ENCODE measurements at places on chromosomes 5 and 9. TPM values are rescaled to one million over a fixed set of nuclear protein-coding genes. Genes with fewer than 3 reads are reported as not detected.

DNA sequence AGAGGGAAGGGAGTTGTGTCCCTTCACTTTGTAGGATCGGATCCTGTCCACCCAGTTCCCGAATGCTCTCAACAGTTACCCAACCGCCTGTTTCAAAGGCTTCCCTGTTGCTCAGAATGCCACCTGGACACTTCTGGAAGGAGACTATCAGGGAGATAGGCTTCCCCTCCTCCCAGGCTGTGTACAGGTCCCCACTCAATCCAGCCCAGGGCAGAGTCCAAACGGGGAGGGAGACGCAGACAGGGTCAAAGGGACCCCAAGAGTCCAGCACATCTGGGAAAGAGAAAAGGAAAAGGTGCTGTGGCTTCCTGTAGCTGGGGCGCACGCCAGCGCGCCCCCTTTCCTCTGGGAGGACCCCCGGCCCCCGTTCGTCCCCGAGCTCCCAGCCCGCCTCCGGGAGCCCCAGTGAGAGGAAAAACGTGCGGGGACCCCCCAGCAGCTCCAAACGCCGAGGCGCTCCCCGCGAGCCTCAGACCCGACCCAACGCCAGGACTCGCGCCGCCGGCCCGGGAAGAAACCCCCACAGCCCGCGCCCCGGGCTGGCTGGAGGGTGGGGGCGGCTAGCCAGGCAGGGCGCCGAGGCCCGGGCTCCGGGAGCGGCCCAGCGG is 640 bp downstream of the SURF4 start:
- peaks cover 59% of the 10 kb centered on the region for H3K4me1 ChIP-seq
- H3K27me3 ChIP-seq = no peaks in the 10 kb centered on the region
- peak overlapping the region; percentile 97 for H3K27ac ChIP-seq
- DNase-seq = no peak

Gene TMOD1
- polyA plus RNA-seq = 3.3 TPM

Gene FSTL4
- polyA plus RNA-seq = 0.23 TPM

Gene PCDHA3
- 0.22 TPM for polyA plus RNA-seq

Gene TMEM174
- not detected for polyA plus RNA-seq

DNA sequence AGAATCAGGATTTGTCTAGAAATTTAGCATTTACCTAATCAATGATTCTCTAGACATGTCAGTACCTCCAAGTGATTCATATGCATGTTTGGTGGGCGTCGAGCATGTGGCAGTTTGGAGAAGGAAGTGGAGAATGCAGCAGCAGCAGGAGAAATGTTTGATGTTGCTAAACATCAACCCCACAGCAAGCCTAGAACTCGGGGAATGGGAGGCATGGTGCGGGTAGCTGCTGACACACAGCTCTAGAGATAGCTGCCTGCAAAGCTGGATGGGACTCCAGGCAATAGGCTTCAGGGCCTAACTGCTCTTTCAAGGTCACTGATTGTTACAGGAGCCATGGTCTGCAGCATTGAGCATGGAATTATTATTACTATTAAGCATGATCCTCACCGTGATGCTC is 137.3 kb downstream of the DOCK8 start:
- no peak overlapping the region for H3K27ac ChIP-seq
- no peak for DNase-seq
- H3K4me3 ChIP-seq = no peak overlapping the region
- no peaks in the 10 kb centered on the region for H3K4me1 ChIP-seq

- no peak overlapping the region for H3K4me3 ChIP-seq
- no peaks in the 10 kb centered on the region for H3K27me3 ChIP-seq
- peaks cover 59% of the 10 kb centered on the region for H3K4me1 ChIP-seq
These were observed 7.1 kb downstream of the SPARC start for GRCh38 chr5:151679421-151680155.

DNA sequence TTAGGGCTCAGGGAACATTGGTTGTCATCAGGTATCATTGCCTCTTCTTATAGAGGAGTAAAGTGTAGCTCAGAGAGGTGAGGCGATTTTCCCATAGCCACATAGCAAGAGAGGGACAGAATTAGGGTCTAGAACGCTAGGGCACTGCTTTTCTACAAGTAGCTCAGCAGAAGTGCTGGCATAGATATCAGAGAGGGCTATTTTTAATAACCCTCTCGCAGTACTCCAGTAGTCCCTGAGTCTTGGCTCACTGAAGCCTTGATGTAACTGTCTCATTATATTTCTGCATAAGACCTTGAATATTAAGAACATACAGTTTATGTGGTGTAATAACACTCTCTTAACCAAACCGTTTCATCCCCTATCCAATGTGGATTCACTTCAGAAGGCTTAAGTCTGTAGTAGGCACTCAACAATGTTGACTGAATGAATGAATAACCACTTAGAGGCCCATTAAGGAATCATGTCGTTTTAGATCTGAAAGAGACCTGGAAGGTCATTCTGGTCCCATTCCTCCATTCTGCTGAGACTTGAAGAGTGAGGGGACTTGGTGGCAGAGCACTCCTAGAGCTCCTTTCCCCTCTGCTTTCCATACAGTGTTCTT is 4.7 kb upstream of the FRMPD1 start:
- no peak overlapping the region for H3K4me3 ChIP-seq
- peaks cover 46% of the 10 kb centered on the region for H3K27me3 ChIP-seq
- peaks cover under 1% of the 10 kb centered on the region for H3K4me1 ChIP-seq
- no peak for DNase-seq
- no peak overlapping the region for H3K27ac ChIP-seq

Gene FAM221B
- 0.39 TPM for polyA plus RNA-seq

GRCh38 chr5:179886190-179886911 is 21.3 kb downstream of the TBC1D9B start:
- H3K36me3 ChIP-seq = no peaks in the 10 kb centered on the region
- DNase-seq = no peak
- no peak overlapping the region for H3K4me3 ChIP-seq

GRCh38 chr9:109549386-109549785 is 51.3 kb upstream of the PTPN3 start:
- no peak overlapping the region for H3K4me3 ChIP-seq
- no peaks in the 10 kb centered on the region for H3K4me1 ChIP-seq
- no peak for DNase-seq
- no peaks in the 10 kb centered on the region for H3K36me3 ChIP-seq
- H3K27me3 ChIP-seq = no peaks in the 10 kb centered on the region

DNA sequence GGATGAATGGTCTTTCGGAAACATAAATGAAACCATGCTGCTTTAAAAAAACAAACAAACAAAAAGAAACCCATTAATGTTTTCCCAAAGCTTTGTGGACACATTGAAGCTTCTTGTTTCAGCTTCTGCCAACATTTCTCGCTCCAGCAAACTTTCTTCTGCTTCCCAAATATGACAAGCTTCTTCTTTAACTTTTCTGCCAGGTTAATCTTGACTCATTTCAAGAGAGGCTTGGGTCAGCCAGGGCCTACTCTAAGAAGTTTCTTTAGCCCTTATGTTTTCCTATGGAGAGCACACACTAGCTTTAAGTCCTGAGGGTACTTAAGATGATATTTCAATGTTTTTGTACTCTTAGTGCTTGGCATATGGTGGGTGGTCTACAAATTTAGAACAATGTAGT is 6.1 kb downstream of the ANXA1 start:
- H3K4me3 ChIP-seq = no peak overlapping the region
- peaks cover 54% of the 10 kb centered on the region for H3K4me1 ChIP-seq
- DNase-seq = no peak
- H3K36me3 ChIP-seq = peaks cover 56% of the 10 kb centered on the region

DNA sequence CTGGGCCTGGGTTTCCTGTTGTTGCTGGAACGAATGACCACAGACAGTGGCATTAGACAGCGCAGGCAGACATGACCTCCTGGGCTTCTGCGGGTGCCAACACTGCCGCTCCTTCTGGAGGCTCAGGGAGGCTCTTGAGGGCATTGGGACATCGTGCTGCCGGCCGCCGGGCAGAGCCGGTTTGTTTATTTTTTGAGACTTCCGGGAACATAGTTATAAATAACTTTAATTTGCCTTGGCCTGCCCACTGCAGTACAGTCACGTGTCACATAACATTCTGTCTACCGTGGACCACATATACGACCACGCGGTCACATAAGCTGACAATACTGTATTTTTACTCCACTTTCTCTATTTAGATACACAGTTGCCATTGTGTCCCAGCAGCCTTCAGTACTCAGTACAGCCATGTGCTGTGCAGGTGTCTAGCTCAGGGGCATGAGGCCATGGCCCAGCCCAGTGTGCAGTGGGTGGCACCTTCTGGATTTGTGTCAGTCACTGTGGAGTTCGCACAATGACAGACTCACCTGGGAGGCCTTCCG is 8.2 kb upstream of the TOR4A start:
- no peak for DNase-seq
- peaks cover 22% of the 10 kb centered on the region for H3K4me1 ChIP-seq
- peak overlapping the region; percentile 69 for H3K27ac ChIP-seq
- peaks cover 78% of the 10 kb centered on the region for H3K36me3 ChIP-seq

DNA sequence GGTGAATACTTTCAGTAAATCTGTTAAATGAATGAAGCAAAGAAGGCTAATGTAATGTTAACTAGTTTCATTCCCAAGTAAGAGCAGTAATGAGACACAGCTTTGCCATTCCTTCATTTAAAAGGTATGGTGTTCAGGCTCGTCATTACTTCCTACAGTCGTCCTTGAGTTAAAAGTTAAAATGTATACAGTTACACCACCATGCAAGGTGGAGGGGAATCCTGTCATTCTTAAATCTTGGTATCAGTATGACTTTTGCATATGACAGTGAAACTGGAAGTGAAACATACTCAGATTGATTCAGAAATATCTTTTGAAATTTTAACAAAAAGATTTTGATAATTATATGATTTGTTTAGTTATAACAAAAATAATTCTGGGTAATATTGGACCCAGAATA is 25.9 kb downstream of the MTRR start:
- no peak overlapping the region for H3K27ac ChIP-seq
- H3K4me1 ChIP-seq = no peaks in the 10 kb centered on the region
- H3K36me3 ChIP-seq = peaks cover 97% of the 10 kb centered on the region
- H3K4me3 ChIP-seq = no peak overlapping the region

Gene SLC45A2
- 0.11 TPM for polyA plus RNA-seq

DNA sequence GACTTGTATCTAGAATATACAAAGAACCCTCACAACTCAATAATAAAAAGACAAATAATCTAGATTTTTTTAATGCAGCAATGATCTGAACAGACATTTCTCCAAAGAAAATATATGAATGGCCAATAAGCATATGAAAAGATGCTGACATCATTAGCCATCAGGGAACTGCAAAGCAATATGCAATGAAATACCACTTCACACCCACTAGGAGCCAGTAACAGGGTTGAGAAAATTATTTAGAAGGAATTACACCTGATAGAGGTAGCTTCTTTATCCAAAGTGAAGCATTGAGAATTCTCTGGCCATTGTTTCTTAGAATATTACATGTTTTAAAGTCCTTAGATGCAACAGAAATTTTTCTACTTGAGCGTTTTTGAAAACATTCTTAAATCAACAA is 316.9 kb downstream of the KCNN2 start:
- H3K36me3 ChIP-seq = no peaks in the 10 kb centered on the region
- no peak for DNase-seq
- no peak overlapping the region for H3K4me3 ChIP-seq
- H3K27me3 ChIP-seq = no peaks in the 10 kb centered on the region
- no peaks in the 10 kb centered on the region for H3K4me1 ChIP-seq

DNA sequence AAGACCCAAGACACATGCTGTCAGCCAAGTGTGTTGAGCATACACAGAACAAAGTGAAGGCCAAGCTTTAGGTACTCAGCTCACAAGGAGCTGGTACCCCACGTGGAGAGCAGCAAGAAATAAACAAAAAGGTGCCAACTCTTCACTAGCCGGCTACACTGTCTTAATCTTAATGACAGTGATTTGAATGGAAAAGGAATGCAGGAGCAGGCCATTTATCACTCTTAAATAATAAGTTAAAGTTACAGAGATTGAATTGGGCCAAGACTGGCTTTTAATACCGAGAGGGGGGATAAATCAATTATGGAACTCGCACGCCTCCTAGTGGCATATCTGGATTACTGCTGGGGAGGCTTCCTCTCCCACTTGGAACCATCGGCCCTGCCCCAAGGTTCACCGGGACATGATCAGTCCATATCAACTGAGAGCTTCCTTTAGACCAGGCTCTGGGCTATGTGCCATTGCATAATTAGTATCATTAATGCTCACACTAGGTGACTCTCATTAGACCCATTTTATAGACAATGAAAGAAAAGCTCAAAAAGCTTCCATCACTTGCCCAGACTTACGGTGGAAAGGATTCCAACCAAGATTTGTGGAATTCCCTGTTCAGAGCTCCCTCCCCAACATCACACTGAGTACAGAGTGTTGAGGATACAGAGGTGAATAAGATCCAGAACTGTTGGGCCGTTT is 94.0 kb downstream of the ACTL7B start:
- no peaks in the 10 kb centered on the region for H3K36me3 ChIP-seq
- no peak overlapping the region for H3K27ac ChIP-seq
- no peaks in the 10 kb centered on the region for H3K27me3 ChIP-seq
- H3K4me1 ChIP-seq = peaks cover 7% of the 10 kb centered on the region

Gene LCN9
- polyA plus RNA-seq = not detected

- no peaks in the 10 kb centered on the region for H3K27me3 ChIP-seq
- DNase-seq = no peak
These were observed 1.2 kb upstream of the SLC25A51 start for GRCh38 chr9:37905131-37905505.

Gene PIP5K1B
- 3.3 TPM for polyA plus RNA-seq

- H3K27me3 ChIP-seq = no peaks in the 10 kb centered on the region
- H3K27ac ChIP-seq = no peak overlapping the region
- H3K36me3 ChIP-seq = no peaks in the 10 kb centered on the region
- no peak for DNase-seq
These were observed 26.3 kb downstream of the REEP5 start for GRCh38 chr5:112895682-112896081.

- no peak overlapping the region for H3K27ac ChIP-seq
- no peaks in the 10 kb centered on the region for H3K4me1 ChIP-seq
- H3K36me3 ChIP-seq = no peaks in the 10 kb centered on the region
- H3K4me3 ChIP-seq = no peak overlapping the region
- H3K27me3 ChIP-seq = no peaks in the 10 kb centered on the region
- DNase-seq = no peak
These were observed 296.3 kb downstream of the ADAMTS6 start for GRCh38 chr5:65185468-65185867.

Gene CDH10
- polyA plus RNA-seq = 1.9 TPM

Gene ABLIM3
- 106 TPM for polyA plus RNA-seq

- no peaks in the 10 kb centered on the region for H3K27me3 ChIP-seq
- H3K27ac ChIP-seq = no peak overlapping the region
- peaks cover 5% of the 10 kb centered on the region for H3K4me1 ChIP-seq
- no peaks in the 10 kb centered on the region for H3K36me3 ChIP-seq
- no peak for DNase-seq
These were observed 66.4 kb upstream of the COL15A1 start for GRCh38 chr9:98877311-98877710.

- no peaks in the 10 kb centered on the region for H3K36me3 ChIP-seq
- no peak overlapping the region for H3K4me3 ChIP-seq
These were observed 228.2 kb downstream of the TLE1 start for GRCh38 chr9:81461196-81461595.

- no peak for DNase-seq
- no peaks in the 10 kb centered on the region for H3K27me3 ChIP-seq
- H3K4me1 ChIP-seq = no peaks in the 10 kb centered on the region
- no peak overlapping the region for H3K27ac ChIP-seq
- no peaks in the 10 kb centered on the region for H3K36me3 ChIP-seq
- no peak overlapping the region for H3K4me3 ChIP-seq
These were observed 140.1 kb downstream of the COX7C start for GRCh38 chr5:86757824-86758223.

- no peaks in the 10 kb centered on the region for H3K4me1 ChIP-seq
- H3K4me3 ChIP-seq = no peak overlapping the region
- H3K36me3 ChIP-seq = no peaks in the 10 kb centered on the region
- H3K27ac ChIP-seq = no peak overlapping the region
These were observed 220.5 kb downstream of the ROR2 start for GRCh38 chr9:91729558-91729842.

Gene LCNL1
- polyA plus RNA-seq = 0.73 TPM

Gene DRD1
- 0.11 TPM for polyA plus RNA-seq

GRCh38 chr5:133445744-133446143 is 166.6 kb downstream of the FSTL4 start:
- no peaks in the 10 kb centered on the region for H3K4me1 ChIP-seq
- H3K27ac ChIP-seq = no peak overlapping the region
- no peak for DNase-seq
- no peak overlapping the region for H3K4me3 ChIP-seq
- no peaks in the 10 kb centered on the region for H3K27me3 ChIP-seq

All from left lung (tissue), 14 donors.